ENCODE measurements at places on chromosomes 12 and 14.
A peak's percentile ranks its signal among the peaks of the same experiment; 100 is the strongest.

GRCh38 chr14:104638190-104638589 is 33.6 kb upstream of the TMEM179 start:
- DNase-seq: no peak

- no peak for DNase-seq
Measured at GRCh38 chr14:22210026-22210425, 379.0 kb downstream of the DAD1 start.

DNA sequence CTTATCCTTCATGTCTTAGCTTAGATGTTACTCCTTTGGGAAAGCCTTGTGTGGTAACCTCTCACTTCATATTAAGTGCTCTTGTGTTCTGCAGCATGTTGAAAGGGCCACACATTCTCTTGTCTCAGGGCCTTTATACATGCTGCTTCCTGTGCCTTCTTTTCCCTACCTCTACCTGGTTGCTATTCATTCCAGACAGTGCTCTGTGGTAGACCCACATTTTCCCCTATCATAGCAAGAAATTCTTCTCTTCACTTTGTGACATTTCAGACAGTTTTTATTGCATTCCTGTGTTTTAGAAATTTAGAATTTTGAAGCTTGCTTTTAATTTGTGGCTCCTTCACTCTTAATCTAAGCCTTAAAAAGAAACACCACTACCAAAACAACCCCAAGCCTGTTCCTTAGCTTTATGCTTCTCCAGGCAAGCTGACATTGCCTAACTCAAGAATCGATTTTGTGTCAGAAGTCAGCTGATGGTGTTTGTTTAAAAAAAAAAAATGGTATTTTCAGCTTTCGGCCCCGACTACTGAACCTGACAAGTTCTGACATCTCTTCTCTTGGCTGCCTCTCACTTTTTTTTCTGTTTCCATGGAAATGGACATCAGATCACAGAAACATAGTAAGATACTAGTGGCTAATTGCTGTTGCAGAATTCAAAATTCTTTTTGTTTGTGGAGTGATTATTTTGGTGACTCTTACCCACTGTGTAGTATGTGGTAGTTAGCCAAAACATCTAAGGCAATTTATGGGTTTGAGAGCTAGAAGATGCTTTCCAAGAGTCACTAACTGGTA is 156.3 kb downstream of the NUBPL start:
- DNase-seq: no peak

GRCh38 chr14:37587131-37587803 is 7.8 kb downstream of the FOXA1 start:
- DNase-seq: no peak

GRCh38 chr12:29133181-29133580 is 15.9 kb upstream of the FAR2 start:
- no peak for DNase-seq

DNA sequence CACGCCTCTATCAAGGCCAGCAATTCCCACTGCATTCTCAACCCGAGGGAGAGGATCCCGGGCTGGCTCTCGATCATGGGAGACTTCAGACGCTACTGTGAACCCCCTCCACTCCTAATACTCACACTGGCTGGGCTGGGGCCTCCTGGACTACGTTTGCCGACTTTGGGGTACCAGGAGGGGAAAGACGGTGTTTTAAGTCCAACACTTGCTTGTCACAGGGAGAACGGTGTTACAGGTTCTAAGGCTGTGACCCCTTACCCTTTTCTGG is 463 bp downstream of the NACA start:
- no peak for DNase-seq

DNA sequence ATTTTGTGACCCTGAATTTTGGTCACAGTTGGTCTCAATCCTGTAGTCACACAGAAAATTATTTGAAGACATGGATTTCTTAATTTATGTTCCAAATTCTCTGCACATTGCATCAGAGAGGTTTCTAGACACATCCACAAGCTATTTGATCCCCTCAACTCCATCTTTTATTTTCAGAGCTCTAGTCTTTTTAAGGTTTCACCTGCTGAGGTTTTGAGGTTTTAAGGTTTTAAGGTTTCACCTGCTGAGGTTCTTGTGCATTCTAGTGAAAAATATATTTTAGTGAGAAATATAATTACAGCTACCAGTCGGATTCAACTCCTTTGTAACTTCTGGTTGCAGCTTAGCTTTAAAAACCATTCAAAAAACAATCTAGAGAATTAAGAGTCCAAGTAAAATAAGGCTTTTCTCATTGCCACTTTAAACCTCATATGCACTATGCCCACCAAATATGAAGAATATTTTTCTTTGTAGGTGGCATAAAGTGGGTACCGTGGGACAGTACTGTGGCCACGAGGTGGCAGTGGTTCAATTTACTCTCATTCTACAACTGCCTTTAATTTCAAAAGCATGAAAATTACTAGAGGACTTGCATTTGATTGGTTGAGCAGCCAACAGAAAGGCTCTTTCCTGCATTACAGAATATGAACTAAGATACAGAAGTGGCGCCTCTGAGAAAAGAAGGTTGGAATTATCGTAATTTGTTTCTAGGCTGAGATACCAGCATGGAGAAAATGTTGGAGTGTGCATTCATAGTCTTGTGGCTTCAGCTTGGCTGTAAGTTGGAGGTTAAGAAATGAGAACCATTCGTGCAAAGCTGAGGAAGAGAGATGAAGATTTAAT is 366.5 kb upstream of the OR4E1 start:
- no peak for DNase-seq

DNA sequence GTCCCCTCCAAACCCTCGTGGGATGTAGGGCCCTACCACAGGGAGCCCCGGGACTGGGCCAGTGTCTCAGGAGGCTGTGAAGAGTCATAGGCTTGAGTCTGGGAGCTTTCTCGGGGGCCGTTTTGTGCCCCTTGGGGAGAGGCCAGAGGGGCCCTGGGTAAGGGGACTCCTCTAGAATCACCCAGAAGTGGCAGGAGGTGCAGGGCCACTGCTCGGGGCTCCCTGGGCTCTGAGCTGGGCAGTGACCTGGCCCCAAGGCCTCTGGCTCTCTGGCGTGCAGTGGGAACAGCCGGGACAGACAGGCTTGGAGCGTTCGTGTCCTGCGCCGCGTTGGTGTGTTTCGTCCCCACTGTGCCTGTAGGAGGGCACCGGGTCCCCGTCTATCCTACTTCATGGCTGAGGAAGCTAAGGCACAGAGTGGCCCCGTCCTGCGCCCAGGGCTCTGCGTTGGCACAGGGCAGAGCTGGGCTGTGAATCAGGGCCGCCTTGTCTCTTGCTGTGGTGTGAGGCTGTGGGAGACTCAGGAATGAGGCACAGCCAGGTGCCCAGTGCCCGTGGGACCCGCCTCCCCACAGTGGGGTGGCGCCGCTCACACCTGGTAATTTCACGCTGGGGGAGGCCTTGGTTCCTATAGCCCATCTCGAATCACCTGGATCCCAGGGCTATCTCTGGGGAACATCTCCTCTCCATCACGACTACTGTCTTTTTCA is 23.8 kb upstream of the KIF26A start:
- no peak for DNase-seq

DNA sequence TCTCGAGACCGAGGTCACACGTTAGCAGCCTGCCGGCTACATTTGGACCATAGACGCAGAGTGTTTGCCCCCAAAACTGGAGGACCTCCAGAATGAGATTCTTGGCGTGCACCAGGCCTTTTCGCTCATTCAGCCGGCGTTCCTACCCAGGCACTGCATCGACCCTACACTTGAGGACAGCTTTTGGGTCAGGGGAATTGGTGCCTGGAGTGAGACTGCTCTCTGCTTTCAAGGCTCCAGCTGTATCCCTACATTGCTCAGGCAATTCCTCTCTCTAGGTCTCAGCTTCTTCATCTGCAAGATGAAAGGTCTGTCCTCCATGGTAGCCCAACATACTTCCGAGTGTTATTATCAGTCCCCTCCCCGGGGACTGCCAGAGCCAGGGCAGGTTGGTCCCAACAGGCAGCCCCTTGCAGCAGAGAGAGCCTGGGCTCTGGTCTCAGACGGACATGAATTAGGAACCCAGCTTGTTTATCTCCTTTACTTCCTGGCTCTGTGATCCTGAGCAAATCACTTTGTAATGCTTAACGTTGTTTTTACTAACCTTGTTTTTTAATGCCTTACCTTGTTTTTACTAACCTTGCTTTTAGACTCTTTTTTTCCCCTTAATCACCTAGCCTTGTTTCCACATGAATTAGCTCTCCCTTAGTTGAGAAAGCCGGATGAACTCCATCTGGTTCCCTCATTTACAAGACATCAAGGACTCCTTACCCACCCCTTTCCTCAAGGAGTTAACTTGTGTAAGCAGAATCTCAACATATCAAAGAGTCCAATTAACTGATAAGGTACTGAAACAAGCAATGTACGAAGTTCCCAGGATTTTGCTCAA is 892 bp downstream of the TCHP start:
- DNase-seq: no peak

GRCh38 chr12:3630621-3631271 is 122.2 kb downstream of the CRACR2A start:
- no peak for DNase-seq

DNA sequence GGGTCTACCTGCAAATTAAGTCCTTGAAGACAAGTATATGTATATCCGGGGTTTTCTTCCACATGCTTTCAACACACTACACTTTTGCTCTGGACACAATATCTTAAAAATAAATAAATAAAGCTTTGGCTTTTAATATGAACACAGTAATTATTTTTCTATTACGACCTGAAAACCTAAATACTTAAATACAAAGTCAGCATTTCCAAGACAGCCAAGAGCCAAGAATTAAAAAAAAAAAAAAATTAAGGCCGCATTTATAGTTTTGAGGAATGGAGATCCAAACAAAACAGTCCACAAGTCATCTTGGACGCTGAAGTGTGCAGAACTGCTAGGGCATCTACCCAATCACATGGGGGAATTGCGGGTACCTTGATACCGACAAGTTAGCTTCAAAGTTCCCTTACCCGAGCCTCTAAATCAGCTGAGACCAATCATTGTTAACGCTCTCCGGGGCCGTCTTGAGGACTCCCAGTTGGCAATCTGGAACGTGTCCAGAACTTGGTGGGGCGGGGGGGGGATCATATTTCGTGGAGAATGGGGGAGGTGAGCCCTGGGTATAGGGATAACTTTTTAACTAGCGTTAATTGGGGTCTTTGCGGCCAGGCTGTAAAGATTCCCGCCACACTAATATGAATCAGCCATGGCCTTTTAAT is 731 bp upstream of the PCNX4 start:
- peak; percentile 46 for DNase-seq

- no peak for DNase-seq
Measured at GRCh38 chr14:61051051-61051450, 70.0 kb downstream of the SLC38A6 start.

GRCh38 chr12:80607361-80608135 is 99.9 kb upstream of the MYF6 start:
- no peak for DNase-seq

DNA sequence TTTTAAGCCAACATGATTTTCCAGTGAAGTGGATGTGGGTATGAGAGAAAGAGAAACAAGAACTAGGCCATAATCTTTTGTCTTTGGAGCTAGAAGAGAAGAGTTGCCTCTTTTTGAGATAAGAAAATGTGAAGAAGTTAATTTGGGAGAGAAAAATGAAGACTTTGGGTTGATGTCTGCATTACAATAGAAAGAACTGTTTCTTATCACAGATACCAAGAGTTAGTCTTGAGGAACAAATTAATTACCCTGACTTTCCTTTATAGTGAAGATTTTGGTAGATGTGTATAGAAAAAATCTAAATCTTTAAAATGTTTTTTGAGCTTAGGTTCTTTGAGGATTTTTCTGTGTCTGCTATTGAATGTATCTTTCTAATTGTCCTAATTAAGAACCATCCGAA is 4.2 kb downstream of the A2M start:
- no peak for DNase-seq

- no peak for DNase-seq
Measured at GRCh38 chr14:97299661-97300060, 502.5 kb downstream of the VRK1 start.

GRCh38 chr12:6229224-6230218 is 29.3 kb downstream of the CD9 start:
- peak; percentile 86 for DNase-seq

GRCh38 chr12:77850129-77850528 is 19.4 kb downstream of the NAV3 start:
- DNase-seq: no peak

- peak; percentile 24 for DNase-seq
Measured at GRCh38 chr12:60257063-60257462, 661.2 kb downstream of the SLC16A7 start.

DNA sequence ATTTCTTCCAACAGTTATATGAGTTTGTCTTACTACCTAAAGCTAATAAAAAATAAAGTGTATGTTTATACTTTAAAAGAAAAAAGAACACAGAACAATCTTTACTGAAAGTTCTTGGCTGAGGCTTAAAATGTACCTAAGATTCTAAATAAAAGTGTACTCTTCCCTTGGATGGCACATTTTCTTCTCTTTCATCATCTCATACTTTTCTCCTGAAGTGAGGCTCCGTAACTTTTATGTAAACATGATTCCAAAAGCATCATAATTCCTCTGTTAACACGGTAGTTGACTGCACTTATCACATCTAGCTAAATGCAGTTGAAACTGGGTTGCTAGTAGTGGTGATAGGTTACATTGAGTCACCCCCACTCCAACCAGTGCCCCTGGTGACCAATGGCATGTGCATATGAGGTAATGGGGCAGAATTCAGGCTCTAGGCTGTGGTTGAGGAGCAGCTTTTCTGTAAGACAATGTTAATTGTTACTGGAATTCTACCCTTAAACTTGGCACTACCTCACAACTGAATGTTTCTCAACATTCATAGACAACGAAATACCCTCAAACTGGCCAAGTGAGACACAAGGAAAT is 38.4 kb downstream of the WASHC3 start:
- DNase-seq: no peak

DNA sequence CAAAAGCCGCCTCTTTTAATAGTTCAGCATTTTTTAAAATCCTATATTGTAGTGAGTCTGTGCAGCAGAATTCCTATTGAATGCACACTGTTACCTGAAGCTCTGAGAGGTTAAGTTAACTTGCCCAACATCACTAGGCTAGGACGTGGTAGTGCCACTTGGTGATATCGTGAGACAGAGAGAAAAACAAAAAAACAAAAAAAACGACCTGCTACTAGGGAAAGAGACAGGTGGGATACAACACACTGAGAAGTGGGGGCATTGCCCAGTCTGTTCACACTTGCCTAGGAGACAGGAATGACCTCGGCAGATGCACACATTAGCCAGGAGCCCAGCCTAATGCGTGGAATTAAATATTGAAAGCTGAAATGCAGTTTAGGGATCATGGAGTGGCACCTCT is 129.7 kb upstream of the CCND2 start:
- no peak for DNase-seq

GRCh38 chr14:91339076-91339475 is 78.5 kb downstream of the CCDC88C start:
- no peak for DNase-seq

GRCh38 chr14:104877806-104878550 is 12.9 kb downstream of the CEP170B start:
- DNase-seq: no peak

DNA sequence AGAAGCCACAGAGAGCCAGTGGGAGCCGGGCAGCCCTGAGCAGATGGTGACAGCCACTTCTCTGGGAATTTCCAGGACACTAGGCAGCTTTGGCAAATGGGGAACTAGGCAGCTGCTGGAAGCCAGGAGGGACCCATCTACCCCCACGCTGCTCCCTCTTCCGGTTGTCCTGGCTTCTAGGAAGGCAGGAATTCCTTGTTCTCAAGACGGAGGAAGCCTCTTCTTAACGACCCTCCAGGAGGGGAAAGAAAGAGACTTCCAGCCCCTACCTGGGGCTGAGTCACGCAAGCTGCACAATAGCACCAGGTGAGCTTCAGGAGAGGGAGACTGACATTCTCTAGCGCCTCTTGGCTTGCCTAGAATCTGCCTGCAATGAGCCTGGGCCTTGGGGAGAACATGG is 141.5 kb downstream of the ANO2 start:
- DNase-seq: no peak

- DNase-seq: no peak
Measured at GRCh38 chr14:100813291-100813690, 12.6 kb upstream of the MEG3 start.
